ENCODE measurements at places on chromosomes 5 and 9.

GRCh38 chr9:133103987-133104505, 17.0 kb downstream of the RALGDS start:
- no peak for DNase-seq

GRCh38 chr5:148992265-148992664, 70.6 kb downstream of the SH3TC2 start:
- DNase-seq, result no peak

DNA sequence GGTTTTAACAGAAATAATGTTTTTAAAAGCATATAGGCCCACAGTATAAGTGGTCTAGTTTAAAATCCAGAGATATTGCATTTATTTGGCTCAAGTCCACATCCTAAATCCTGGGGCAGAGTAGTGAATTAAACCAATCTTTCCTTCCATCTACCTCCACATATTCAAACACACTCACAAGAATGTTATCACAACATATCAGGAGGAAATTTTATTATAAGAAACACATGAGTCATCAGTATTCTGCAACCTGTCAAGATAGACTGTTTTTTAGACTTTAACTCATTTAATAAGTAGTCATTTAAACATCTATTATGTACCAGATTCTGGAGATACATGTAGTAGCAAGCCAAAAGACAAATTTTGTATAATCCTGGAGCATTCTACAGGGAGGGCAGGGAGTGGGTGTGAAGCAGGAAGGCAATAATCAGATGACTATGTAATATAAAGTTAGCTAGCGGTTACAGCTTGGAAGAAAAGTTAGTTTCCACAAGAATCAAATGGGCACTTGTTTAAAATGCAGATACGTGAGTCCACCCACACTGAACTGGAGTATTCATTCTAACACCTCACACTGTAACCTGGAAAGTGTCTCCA, 187.3 kb upstream of the PIK3R1 start:
- no peak for DNase-seq

GRCh38 chr5:31453522-31453921, 78.4 kb downstream of the DROSHA start:
- DNase-seq, result no peak

GRCh38 chr9:34331196-34331595, 1.8 kb downstream of the NUDT2 start:
- DNase-seq, result no peak

DNA sequence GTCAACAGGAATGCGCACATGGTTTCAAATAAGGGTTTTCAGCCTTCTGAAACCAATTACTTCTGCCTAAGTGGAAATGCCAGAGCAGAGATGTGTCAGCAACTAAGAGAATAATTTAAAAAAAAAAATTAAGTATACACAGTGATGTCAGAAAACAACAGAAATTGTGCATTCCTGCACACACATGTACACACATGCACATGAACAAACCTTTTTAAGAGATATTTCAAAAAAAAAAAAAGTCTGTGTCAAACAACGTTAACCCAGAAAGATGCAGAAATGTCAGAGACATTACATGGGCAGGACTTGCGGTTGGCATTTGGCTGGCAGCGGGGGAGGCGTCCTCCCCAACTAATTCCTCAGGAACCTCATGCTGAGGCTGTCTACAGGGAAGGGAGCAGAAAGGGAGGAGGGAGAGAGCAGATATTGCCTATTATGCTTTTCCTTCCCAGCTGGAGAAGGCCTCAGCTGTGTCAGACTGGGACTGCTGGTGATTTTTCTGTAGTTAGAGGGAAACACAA, 536.9 kb upstream of the WWC1 start:
- no peak for DNase-seq

GRCh38 chr5:40736103-40736875, 19.5 kb downstream of the TTC33 start:
- DNase-seq, result peak; percentile 51

DNA sequence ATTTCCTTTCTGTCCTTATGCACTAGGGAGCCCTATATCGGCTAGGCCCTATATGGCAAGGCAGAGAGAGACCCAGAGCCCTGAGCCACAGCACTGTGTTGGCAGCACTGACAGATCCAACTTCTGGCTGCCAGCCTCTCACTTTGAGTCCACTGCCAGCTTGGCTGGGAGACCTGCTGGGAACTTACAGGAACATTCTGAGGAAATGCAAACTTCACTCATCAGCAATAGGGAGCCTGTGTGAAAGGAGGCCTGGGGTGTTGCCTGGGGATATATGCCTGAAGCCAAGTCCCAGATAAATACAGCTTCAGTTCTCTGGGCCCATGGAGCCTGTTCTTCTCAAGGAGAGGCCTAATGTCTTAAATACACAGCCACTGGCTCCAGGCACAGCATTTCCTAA, 78.0 kb downstream of the ADRB2 start:
- DNase-seq, result no peak

DNA sequence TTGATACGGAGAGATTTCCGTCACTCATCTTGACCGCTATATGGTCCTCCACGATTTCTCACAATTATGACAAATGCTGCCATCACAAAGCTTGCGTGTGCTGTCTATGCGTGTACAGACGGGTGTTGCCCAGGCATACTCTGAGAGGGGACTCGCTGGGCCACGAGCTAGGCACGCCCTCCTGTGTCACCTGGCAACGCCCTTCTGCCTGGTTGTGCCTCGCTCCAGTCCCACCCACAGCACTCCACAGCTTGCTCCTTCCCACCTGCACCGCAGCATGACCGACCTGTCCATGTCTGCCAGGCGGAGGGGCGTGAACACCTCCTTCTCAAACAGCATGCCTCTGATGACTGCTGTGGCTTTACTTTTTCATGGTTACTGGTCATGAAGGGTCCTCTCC, 55.6 kb downstream of the CAMSAP1 start:
- no peak for DNase-seq

DNA sequence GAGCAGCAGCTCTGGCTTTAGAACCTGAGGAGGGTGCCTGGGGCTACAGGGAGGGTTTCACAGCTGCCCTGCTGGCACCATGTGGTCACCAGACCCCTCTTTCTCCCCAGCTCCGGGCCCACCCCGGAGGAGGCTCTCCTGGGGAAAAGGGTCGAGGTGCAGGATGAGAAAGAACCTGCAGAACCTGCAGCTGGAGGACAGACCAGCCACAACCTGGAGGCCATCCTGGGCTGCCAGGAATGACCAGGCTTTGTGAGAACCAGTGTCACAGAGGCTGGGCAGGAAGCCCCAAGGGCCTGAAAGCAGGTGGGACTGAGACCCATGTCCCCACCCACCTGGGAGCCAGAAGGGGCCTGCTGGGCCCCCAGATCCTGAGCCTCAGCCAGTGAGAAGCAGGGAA, 23.0 kb downstream of the SEMA4D start:
- no peak for DNase-seq

- DNase-seq, result no peak
Measured at GRCh38 chr5:156189628-156190027, 137.3 kb upstream of the SGCD start.

DNA sequence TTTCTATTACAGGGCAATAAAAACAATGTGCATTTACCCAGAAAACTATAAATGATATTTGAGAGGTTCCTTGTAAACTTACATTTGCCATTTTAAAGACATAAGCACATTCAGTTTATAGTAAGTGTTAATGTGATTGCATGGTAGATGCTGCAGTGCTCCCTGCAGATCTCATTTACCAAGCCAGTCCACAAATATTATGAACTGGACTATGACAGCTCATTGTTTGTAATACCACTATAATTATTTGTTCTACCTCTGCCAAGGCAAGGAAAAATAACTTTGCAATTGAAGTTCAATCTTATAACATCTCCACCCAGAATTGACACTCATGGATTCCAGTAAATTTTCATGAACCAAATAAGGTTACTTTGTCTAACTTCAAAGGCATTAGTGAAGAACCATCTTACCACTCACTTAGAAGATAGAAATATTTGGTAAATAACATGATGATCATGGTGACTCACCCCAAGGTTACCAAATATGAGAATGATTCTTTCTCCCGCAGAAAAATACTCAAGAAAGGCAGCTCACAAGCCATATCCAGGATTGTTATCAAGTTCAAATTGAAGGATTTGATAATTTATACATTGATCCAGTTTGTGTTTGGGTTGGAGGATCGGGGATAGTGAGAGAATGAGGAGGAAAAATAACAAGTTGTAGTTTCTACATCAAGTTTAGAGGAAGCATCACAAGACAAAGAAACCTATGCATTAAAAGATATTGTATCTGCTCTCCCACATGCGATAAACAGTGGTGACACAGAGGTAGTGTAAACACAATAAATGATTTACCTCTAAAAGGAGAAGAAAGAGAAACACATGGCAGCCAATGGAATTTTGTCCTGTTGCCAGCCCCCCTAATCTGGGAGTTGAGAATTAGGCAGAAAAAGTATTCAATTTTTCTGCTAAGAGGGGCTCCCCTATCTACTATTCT, 29.5 kb downstream of the CDH9 start:
- DNase-seq, result no peak

- DNase-seq, result no peak
Measured at GRCh38 chr9:76684213-76684612, 80.0 kb upstream of the PCA3 start.

DNA sequence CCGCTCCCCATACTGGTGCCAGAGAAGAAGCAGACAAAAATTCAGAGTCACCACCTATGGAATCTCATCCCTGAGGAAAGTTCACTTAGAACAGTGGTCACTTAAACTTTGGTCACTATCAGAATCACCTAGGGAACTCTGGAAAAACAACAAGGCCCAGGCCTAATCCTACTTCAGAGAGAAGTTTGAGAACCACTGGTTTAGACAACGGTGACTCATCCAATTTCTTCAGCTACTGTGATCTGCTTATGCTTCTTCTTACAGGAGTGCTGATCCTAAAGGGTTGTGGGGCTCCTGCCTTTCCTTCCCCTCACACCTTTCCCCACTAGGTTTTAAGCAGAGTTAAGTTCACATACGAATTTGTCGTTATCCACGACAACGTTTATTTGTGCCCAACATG, 194.7 kb upstream of the KLF4 start:
- no peak for DNase-seq
